ENCODE measurements at places on chromosomes 7 and 10. TPM values are rescaled to one million over a fixed set of nuclear protein-coding genes. Genes with fewer than 3 reads are reported as not detected.
A peak's percentile ranks its signal among the peaks of the same experiment; 100 is the strongest.

- DNase-seq: no peak
Measured at GRCh38 chr7:20340839-20341238, 10.1 kb downstream of the ITGB8 start.

DNA sequence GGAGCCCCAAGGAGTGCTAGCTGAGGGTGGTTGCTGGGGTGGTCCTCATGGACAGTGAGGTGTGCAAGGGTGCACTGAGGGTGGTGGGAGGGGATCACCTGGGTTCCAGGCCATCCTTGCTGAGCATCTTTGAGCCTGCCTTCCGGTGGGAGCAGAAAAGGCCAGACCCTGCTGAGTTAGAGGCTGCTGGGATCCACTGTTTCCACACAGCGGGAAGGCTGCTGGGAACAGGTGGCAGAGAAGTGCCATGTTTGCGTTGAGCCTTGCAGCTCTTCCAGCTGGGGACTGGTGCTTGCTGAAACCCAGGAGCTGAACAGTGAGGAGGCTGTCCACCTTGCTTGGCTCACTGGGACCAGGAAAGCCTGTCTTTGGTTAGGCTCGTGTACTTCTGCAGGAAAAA lies 34.9 kb downstream of the PRF1 start:
- no peak for DNase-seq

DNA sequence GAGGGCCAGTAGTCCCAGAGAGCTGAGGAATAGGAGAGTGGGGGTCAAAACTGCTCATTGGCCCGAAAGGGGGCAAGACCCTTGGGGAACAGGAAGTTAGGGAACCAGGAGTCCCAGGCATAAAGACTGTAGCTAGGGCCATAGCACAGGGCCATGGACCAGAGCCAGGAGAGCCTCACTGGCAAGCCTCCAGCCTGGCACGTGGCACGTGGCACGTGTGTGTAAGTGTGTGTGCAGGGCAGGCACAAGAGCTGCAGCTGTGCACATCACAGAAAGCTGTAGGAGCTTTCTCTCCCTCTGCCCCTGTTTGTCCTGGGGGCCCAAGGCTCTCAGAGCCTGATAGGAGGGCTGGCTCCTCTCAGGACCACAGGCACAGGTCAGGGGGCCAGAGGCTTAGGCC lies 47.8 kb upstream of the SLF2 start:
- no peak for DNase-seq

DNA sequence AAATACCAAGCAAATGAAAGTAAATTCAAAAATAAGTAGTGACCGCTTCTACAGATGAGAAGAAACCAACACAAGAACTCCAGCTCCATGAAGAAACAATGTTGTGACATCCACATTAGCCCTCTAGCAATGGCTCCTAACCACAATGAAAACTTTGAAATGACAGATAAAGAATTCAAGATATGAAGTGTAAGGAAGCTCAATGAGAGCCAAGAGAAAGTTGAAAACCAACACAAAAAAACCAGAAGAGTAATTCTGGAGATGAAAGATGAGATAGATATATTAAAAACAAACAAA lies 68.2 kb upstream of the DDC start:
- no peak for DNase-seq

DNA sequence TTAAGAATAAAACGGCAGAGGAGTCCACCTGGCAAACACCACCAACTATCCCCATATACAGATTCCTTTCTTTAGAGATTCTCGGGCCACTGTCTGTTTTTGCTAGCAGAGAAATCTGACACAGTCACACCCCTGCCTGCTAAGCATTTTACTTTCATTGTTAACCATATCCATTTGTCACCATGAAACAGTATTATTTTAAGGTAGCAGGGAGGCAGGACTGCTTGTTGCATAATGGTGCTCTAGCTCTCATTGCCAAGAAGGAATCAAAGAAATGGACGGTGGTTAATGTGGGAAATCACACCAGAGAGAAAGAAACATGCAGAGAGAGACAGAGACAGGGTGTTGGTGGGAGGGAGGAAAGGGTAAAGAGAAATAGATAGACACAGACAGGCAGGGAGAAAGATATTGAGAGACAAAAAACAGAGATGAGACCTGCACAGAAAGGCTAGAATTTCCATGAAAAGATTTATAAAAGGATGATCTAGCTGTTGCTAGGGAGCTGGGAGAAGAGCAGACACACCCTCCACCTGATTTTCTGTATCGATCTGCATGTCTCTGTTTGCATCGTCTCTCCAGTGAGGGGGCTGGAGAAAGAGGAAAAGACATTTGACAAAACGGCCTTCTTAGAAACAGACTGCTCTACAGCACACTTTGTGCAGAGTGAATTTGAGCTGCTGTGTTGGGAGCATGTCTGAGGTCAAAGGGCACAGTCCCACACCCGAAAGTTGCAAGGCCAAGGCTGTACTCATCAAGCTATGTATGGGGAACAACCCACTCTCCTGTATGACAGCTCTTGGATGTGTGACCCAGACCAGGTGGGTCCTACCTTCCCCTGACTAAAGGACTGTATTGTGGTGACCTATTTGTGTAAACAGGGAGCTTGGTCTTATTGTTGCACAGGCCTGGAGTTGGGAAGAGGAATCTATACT lies 303.1 kb downstream of the FZD1 start:
- no peak for DNase-seq

The BTBD16 gene
- not detected for total RNA-seq

DNA sequence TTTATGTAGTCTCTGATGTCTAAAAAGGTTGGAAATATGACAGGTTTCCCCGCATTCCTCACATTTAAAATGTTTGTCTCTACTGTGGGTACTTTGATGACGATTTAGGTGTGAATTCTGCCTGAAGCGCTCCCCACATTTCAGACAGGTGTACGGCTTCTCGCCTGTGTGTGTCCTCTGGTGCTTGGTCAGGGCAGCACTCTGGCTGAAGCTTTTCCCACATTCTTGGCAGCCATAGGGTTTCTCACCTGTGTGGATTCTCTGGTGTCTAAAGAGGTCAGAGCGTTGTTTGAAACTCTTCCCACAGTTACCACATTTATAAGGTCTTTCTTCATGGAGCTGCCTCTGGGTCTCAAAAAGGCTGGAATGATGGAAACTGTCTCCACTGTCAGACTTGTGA lies 6.3 kb downstream of the ZNF394 start:
- DNase-seq: no peak

- DNase-seq: no peak
Measured at GRCh38 chr10:77594471-77594783, 43.2 kb downstream of the KCNMA1 start.

The STEAP1 gene
- total RNA-seq: 1.5 TPM

DNA sequence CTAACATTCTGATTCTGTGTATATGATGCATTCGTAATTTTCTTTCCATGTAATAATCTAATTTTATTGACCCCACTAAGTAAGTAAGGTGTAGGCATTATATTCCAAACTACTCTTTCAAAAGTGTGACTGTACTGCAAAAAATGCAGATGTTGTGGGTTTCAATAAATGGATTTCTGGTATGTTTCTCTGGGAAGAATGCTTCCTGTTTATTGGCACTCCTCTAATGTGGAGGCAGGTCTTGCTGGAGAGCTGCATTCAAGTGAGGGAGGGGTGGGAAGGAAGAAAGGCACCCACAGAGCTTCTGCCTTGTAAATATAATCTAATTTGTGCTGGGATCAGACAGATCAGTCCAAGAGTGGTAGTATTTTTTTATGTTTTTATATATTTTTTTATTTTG lies 23.9 kb downstream of the ST7 start:
- no peak for DNase-seq

DNA sequence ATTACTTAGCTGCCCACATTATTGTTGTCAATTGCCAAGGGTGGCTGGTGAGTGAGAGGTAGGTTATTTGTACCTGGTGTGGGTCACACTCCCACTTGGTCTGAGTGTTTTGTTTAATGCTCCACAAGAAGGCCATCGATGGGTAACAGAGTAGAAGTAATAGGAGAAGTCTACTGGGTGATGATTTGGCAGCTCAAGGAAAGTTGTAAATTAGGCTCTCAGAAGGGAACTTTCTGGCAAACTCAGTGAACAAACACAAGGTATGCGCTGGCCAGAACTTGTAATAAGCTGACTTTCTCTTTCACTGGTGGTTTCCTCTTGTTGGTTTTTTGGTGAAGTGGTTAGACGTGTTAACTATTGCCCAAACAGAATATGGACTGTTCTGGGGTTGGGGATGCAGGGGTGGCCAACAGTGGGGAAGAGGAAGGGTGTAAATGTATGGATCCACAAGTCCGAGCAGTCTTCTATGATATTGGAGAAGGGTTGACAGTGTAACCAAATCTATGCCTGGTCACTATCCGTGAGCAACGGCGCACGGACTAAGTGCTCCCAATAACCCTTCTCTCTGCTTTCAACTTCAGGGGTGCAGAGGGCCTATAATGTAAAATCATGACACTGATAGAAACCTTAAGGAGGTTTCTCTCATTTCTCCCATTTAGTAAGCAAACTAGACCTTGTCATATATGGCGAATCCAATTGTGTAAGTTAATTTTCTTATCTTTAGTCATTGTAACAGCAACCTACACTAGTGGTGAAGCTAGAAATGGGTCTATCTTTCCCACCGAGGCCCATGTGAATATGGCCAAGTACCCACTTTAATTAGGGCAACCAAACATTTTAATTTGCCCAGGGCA lies 212.8 kb downstream of the PTEN start:
- no peak for DNase-seq

GRCh38 chr10:124763267-124763666 lies 19.1 kb upstream of the FAM53B start:
- no peak for DNase-seq

GRCh38 chr10:29946953-29947700 lies 112.3 kb downstream of the JCAD start:
- no peak for DNase-seq

DNA sequence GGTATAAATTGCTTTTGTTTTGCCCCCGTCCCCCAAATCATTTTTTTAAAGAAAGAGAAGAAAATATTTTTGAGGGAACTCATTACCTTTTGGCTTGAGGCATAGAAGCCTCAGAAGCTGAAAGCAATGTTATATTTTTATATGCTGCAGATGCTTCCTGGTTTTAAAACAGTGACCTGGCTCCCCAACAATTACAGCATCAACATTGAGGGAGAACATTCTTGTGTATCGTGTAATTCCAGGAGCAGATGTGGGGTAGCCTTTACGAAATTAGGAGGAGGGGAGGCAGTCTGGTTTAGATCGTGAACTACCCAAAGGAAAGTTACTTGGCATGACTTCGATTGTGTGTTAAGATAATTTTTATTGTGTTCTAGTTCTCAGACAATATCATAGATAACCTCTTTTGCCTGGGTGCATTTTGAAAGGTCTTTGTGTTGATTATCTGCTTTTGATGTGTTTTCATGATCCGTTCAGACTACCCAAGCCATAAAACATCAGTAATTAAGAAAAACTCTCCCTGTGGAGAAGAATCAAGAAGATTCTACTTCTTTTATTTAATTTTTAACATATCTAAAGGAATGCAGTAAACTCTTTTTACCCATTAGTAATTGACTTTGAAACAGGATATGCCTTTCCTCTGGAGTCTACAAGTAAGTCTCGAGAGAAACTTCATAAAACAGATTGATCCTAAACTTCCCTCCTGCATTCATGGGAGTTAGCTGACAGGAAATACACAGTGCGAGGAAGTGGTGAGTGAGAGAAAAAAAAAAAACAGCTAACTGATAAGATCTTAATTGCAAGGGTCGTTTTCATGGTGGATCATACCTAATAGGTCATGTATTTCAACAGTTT lies 141.4 kb downstream of the KIAA1217 start:
- DNase-seq: no peak

The PDGFA gene
- total RNA-seq: 44.5 TPM

GRCh38 chr10:26488344-26488743 lies 50.2 kb downstream of the APBB1IP start:
- DNase-seq: no peak

GRCh38 chr10:44978570-44979280 lies at the start of gene DEPP1:
TSS of gene DEPP1 (minus strand) at chr10:44978809. CDS start at chr10:44978030, 779 bp downstream.
- DNase-seq: peak; percentile 95

- no peak for DNase-seq
Measured at GRCh38 chr10:58665361-58665760, 152.7 kb downstream of the BICC1 start.

- no peak for DNase-seq
Measured at GRCh38 chr10:92068900-92069299, 145.3 kb downstream of the BTAF1 start.

- no peak for DNase-seq
Measured at GRCh38 chr7:135075716-135076115, 72.2 kb upstream of the TMEM140 start.

GRCh38 chr7:108561047-108561619 lies 8.4 kb downstream of the THAP5 start:
- no peak for DNase-seq

- no peak for DNase-seq
Measured at GRCh38 chr7:64651203-64651602, 14.7 kb upstream of the ZNF107 start.

The ERVW-1 gene
- not detected for total RNA-seq

GRCh38 chr7:128108641-128109423 lies 77.6 kb upstream of the LRRC4 start:
- no peak for DNase-seq

GRCh38 chr10:102669206-102670064 lies 25.2 kb downstream of the TRIM8 start:
- DNase-seq: no peak

- no peak for DNase-seq
Measured at GRCh38 chr7:100358027-100358856, at the start of gene PILRB. TSS of gene PILRB (plus strand) at chr7:100358117. CDS start at chr7:100358303, 186 bp downstream.

GRCh38 chr7:157406971-157407370 lies 70.2 kb downstream of the DNAJB6 start:
- DNase-seq: no peak

DNA sequence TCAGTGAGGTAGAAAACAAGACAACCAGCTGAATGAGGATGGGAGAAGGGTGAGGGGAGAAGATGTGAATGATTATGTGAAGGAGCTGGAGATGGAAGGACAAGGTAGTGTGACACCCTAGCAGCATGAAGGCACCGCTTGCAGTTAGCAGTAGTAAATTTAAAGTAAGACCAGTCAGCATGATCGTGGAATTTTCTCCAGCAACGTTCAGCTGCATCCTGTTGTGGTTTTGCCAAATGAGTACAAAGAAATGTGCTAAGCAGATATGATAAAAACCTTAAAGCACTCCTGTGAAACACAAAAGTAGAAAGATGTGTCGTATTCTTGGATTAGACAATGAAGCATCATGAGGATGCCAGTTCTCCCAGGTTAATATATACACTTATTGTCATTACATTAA lies 34.1 kb upstream of the IFRD1 start:
- no peak for DNase-seq
